ENCODE measurements at places on chromosomes 16 and 17.

GRCh38 chr17:31269578-31269983 is 27.5 kb downstream of the OMG start:
- no peak for DNase-seq

- no peak for DNase-seq
These were observed 171.7 kb downstream of the VPS53 start for GRCh38 chr17:542943-543342.

DNA sequence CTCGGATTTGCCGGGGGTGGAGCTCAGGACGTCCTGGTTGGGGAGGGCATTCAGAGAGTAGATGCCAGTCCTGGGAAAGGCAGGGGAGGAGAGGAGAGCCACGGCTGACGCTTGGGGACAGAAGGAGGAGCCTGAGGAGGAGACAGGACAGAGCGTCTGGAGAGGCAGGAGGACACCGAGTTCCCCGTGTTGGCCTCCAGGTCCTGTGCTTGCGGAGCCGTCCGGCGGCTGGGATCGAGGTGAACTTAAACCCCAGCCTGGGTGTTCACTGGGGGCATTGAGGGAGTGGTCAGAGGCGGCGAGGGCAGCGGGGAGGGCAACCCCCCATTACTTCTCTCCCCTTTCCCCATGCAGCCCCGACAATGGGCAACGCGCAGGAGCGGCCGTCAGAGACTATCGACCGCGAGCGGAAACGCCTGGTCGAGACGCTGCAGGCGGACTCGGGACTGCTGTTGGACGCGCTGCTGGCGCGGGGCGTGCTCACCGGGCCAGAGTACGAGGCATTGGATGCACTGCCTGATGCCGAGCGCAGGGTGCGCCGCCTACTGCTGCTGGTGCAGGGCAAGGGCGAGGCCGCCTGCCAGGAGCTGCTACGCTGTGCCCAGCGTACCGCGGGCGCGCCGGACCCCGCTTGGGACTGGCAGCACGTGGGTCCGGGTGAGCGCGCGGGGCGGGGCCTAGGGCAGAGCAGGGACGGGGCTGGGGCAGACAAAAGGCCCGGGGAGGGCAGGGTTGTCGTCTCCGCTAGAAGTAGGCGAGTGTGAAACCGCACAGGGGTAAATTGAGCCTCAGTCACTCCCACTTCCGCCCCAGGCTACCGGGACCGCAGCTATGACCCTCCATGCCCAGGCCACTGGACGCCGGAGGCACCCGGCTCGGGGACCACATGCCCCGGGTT is 3.7 kb downstream of the NOL3 start:
- no peak for DNase-seq

DNA sequence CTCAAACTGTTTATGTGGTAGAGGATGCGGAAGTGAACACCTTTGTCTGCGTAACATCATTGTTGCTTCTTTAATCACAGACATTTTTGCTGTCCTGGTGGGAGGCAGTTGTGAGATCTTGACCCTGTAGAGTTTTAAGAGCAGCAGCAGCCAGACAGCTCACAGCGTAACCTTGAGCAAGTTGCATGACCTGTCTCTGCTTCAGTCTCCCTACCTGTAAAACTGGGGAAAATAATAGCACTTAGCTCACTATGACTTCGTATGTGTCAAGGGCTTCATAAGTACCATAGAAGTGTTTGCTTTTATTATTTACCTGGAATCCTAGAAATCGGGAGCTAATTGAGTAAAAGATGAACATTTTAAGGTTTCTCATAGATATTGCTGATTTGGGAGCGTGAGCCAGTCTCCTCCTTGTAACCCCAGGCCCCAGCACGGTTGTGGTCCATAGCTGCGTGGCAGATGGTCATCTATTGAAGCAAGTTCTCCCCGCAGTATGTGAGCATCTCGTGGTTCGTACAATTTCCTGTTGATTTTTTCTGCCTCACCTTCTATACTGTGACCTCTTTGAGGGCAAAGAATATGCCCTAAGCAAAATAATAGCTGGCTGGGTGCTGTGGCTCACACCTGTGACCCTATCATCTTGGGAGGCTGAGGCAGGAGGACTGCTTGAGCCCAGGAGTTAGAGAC is 34.4 kb downstream of the GPRC5B start:
- DNase-seq, result no peak

GRCh38 chr16:53745086-53745485 is 41.1 kb downstream of the FTO start:
- DNase-seq, result no peak

DNA sequence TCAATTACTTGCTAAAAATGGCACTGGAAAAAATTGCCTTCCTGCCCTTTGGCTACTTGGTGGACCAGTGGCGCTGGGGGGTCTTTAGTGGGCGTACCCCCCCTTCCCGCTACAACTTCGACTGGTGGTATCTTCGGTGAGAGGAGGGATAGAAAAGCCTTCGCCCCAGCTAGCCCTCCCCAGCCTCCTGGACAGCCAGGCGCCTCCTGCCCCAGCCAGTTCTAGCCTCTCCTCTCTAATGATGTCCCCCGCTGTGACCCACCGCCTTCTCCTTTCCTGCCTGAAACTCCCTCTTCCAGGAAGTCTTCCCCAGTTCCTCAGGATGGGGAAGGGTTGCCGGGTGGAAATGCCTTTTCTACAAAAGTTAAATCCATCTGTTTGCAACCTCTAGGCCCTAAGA is 6.2 kb downstream of the ACE start:
- no peak for DNase-seq

DNA sequence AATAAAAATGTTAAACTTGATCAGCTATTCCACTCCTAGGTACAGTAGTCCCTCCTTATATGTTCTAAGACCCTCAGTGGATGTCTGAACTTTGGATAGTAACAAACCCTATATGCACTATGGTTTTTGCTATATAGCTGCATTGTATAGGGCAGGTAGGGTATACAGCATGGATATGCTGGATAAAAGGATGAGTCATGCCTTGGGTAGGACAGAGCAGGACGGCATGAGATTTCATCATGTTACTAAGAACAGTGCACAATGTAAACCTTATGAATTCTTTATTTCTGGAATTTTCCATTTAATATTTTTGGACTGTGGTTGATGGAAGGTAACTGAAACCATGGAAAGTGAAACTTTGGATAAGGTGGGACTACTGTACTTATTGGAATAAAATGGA is 235.1 kb downstream of the CEP112 start:
- DNase-seq, result no peak

- DNase-seq, result no peak
These were observed 25.4 kb downstream of the BMERB1 start for GRCh38 chr16:15459791-15460190.

- no peak for DNase-seq
These were observed 40.7 kb upstream of the ZKSCAN2 start for GRCh38 chr16:25298165-25298872.

DNA sequence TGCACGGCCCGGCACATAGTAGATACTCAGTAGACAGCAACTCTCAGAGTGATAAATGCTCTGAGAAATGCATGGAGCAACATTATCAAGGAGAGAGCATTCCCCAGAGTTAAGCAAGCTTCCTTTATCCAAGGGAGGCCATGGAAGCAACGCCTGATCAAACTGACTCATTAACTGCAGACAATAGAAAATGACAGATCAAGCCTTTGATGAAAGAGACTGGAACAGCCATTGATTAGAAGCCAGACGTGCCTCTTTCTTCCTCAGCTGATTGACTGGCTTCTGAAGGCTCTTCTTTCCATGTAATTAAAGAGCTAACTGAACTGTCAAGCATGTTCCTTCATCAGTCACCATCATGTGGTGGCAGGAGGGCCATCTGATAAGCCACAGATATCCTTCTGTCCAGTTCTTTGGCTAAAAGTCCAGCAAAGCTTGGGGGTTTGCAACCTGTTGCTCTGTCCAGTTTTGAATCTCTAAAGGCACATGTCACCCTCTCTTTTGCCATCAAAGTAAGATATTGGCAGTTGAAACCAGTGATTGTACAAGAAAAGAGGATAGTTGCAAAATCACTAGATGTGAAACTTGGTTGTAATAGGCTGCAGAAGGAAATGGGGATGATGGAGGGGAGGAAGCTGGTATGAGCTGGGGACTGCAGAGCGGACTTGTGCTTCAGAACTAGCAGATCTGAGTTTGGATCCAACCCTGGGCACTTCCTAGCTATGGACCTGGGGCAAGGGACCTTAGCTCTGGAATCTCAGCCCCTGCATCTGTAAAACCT is 188.0 kb downstream of the HAPSTR1 start:
- DNase-seq, result no peak

DNA sequence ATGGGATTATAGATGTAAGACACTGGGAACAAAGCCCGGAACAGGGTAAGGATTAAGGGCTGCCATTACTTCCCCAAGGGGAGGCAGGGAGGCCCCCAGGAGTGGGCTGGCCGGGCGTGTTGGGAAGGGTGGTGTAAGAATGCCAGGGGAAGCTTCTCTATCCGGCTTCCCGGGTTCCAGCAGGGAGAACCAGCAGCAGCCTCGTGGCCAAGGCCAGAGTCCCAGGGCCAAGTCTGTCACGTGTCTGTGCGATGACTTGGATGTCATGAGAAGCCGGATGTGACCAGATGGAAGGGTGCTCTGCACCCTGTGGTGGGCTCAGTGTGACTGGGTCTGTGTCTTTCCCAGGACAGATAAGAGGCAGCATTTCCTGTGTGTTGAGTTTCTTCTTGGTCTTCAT is 52.1 kb downstream of the SCNN1B start:
- no peak for DNase-seq

DNA sequence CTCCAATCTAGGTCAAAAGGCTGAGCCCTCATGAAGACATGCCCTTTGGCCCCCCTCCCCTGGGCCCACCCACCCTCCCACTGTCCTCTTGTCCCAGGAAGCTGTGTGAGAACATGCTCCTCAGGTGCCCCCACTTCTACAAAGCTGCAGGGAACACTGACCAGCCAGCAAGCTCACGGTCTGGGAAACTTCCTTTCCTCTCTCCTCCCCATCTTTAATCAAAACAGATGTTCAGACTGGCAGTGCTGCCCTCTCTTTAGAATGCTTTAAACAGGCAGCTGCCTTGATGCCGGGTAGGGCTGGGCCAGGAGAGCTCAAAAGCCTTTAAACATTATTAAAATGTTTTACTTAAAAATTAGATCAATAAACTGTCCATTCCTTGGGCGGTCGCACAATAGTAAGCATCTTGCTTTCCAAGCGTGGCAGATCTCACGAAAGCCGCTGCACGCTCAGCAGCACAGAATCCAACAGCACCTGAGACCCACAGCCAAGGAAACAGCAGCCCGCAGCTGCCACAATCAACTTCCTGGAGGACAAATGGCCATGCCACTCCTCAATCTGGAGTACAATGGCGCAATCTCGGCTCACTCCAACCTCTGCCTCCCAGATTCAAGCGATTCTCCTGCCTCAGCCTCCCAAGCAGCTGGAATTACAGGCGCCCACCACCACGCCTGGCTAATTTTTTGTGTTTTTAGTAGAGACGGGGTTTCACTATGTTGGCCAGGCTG is 399.2 kb downstream of the SLC39A11 start:
- DNase-seq, result no peak

DNA sequence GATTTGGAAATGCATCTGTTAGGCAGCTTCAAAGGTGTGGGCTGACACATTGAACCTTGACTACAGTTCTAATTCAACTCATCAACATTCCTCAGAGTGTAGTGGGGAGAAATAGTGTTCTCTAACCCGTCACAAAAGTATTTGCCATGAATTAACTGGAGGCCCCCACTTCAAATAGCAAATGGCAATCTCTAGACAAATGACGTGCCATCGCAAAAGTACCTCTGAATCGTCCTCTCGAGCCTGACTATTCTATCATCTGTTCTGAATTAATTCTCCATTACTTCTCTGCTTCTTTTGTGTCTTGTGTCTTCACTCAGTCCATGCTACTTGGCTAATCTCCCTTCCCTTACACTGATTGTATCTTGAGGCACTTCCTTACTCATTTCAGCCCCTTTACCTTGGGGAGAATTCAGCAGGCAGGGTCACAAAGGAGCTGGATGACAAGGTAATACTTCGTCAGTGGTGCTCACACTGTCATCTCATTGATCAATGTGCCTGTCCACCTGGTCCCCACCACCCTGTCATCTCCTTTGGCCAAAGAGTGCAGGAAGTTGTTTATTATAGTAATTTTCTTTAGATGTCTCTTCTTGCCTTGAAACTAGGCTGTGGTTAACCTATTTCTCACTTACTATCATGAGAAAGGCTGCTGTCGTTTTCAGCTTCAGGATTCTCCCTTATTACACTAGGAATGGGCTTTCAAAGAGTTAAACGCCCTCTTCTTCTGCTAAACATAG is 108.4 kb downstream of the SYCE1L start:
- DNase-seq, result no peak

GRCh38 chr17:79038545-79039135 is 14.7 kb downstream of the C1QTNF1 start:
- DNase-seq, result no peak

DNA sequence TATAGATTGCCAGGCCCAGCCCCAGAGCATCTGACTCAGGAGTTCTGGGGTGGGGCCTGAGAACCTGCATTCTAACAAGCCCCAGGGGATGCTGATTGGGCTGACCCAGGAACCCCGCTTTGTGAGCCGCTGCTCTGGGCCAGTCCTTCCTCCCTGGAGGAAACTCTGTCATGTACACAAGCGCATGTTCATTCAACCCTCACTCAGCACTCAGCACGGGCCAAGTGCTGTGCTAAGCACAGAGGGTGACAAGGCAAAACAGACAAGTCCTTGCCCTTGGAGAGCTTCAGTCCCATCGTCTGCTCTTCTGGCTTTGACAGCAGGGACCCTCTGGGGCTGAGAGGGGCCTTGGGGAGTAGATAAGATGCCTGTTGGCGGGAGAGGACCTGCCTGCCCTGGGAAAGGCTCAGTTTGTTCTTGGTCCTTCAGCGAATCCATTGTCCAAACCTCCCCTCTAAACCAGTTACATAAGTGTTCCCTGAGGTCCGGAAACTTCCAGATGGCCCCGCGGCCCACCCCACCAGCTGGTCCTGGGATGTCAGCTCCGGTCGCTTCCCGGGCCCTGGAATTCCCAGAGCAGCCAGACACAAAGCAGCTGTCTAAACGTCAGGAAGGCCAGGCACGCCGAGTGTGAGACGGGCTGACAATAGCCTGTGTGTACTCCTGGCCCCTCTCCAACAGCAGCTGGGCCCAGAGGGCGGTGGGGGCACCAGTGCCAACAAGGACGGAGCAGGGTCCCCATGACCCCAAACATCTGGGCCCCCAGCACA is 88.8 kb downstream of the ZDHHC7 start:
- DNase-seq, result no peak

- DNase-seq, result no peak
These were observed 183.3 kb downstream of the UTP18 start for GRCh38 chr17:51443646-51444045.

DNA sequence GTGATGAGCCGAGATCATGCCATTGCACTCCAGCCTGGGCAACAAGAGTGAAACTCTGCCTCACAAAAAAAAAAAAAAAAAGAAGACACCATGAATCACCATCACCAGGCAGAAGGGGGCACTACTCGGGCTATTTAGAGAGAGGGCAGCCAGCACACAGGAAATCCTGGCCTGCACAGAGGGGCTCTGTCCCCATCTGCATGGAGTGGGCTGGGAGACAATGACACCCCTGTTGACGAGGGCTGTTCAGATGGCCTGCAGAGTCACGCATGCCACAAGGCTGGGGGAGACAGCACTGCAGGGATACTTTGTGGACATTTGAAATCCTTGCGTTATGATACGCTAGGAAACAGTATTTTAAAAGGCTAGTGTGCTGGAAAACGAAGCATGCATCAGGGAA is 48.3 kb downstream of the CUEDC1 start:
- no peak for DNase-seq

All from right renal pelvis (tissue), 4 donors.